ENCODE measurements at places on chromosomes 16 and 17.

- no peak for DNase-seq
Measured at GRCh38 chr17:51472670-51473205, 212.4 kb downstream of the UTP18 start.

DNA sequence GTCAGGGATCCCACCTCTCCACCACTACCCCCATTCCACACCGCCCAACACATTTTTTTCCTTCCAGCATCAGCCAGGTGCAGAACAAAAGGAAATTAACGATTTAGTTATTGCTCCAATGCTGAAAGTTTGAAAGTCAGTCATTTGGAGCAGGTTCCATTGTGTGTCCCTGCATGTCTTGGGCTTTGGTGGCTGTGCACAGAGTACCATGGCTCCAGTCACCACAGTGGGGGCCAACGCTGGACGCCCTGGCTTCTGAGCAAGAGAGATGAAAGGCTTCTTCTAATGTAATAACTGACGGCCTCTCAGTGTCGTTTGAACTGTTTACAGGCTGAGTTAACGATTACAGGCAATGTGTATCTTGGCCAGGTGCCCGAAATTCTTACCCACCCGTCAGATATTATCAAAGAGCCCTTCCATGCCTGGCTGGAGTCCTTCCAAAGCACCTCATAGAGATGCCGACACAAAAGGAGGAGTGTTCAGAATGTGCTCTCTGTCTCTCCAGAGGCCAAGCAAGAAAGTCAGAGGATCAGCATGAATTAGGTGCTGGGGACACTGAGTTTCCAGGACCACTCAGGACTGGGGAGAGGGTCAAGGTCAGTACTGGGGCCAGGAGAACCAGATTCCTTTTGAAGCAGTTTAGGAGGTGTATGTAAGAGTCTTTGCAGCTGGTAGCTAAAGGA, 25.9 kb downstream of the RNF43 start:
- no peak for DNase-seq

- no peak for DNase-seq
Measured at GRCh38 chr16:87435372-87436224, 43.5 kb downstream of the MAP1LC3B start.

DNA sequence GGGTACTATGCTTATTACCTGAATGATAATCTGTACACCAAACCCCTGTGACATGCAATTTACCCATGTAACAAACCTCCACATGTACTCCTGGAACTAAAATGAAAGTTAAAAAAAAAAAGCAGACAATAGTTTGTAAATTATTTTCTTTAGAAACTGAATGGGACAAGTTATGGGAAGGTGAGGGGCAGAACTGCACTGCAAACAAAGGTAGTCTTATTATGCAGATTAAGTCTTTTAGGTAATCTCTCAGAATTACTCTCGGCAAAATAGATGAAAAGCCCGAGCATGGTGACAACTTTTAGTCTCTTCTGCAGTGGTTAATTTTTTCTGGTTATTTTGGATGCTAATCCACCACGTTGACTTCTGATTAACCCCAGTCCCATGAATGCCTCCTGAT, 25.5 kb downstream of the LDAF1 start:
- DNase-seq = no peak

DNA sequence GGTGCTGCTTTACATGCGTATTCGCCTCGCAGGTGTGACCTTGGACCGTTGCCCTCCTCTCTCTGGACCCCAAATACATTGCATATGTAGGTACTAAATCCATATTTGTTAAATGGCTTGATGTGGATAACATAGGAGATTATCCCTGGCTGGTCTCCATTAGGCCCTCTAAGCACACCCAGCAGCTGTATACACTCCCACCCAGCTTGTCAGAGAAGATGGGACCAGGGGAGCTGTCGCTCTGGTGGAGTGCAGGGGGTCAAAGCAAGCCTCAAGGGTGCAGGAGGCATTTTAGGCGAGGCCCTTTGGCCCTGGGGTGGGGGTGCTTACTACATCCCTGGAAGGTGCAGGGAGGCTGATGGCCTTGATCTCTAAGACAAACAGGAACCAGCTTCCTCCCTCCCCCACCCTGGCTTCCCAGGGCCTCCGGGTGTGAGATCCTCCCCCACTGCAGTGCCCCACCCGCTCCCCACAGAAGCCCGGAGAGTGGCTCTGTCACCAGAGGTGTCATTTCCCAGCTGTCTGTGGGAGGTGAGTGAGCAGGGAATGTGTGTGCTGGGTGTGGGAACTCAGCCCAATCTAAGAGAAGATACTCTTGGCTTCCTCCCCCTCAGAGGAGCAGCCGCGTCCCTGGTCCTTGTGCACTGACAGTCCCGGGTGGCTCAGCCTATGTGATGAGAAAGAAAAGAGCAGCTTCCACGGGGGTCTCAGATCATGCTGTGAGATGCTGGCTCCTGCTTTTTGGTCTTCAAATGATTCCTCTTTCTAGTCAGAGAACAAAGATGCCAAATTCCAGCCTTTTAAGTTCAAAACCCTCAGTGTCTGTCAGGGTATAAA, 1.4 kb upstream of the VAMP2 start:
- peak; percentile 87 for DNase-seq

DNA sequence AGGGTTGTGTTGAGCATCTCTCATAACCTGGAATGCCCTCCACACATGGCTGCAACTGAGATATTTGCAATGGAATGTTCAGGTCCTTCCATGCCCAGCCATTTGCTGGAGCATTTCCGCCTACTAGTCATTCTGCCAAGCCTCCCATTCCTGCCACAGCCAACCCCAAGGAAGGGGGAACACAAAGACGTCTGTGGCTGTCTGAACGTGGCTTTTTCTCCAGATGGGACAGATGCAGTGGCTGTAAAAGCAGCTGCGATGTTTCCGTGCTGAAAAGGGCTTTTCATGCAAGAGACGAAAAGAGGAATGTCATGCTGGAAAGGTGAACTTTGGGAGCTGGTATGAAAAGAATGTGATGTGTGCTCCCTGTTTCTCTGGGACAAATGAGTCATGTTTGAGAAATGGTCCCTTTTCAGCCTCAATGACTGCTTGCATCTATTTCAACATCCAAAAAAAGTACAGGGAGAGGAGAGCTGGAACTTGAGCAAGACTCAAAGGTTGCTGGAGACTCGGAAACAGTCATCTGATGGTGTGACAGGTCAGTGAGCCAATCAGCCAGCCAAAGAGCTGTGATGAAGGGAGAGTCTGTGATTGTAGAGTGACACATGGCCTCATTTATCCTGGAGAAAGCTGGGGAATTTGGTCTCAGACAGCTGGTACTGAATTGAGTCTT, 208.9 kb downstream of the SHISA9 start:
- DNase-seq = peak; percentile 53

DNA sequence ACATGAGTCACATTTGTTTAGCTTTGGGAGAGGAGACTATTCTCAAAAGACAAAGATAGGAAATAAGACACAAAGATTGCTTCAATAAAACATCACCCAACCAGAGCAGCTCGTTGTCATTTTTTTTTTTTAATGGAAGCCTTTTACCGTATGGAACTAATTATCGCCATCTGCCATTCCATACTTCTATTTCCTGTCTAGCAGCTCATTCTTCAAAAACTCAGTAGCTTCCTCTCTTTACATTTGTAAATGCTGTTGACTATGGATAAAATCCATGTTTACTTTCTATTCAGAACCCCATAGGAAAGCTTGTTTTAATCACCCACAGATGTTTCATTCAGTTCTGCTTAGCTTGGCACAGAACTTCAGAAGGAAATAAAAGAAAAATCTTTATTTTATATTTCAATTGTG, 110.0 kb upstream of the PSMD7 start:
- no peak for DNase-seq

- DNase-seq = no peak
Measured at GRCh38 chr17:82366749-82367148, 4.8 kb upstream of the UTS2R start.

- peak; percentile 51 for DNase-seq
Measured at GRCh38 chr17:43599835-43600234, 53.7 kb upstream of the ETV4 start.

DNA sequence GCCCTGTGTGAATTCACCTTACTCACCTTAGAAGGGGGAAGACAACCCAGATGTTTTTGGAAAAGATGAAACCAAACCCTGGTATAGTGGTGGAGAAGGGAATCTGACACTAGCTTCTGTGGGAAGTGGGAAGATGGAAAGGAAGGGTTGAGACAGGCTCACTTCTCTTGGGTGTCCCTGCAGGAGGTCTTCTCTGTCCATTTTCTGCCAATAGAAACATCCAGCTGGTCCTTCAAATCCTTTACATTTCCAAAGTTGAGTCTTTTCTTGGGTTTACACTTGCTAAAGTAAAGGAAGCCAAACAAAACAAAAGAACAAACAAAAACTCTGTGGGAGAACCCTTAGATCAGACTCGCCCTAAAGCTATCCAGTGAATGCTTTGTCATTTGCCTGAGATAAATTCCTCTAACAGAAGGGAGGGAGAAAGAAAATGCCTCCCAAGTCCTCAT, 10.2 kb downstream of the HOXB1 start:
- DNase-seq = no peak

DNA sequence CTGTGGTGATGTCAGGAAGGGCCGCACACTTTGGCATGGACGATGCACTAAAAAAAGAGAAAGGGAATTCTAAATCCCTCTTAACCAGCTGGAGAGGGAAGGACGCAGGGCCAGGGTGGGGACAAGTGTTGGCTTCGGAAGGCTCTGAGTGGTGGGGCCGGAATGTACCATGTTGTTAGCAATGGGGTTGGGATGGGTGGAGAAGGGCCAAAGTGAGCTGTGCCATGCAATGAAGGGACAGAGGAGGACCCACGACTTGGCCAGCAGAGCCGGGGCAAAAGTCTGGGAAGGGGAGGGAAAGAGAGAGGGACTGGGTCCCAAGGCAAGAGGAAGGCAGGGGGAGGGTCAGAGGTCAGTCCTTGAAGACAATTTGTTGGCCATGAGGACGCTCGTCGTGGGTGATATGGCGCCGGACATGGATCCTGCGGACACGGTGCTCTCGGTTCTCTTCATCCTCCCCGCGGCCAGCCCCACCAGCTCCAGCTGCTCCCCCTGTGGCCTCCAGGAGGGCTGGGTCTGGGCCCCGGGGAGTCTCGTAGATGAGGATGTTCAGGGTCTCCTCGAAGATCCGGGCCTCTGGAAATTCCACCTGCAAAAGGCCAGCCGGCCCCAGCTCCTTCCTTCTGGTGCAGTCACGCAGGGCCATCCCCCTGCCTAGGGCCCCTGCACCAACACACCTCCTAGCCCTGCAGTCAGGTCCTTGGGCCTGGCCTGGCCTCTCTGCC, 6.4 kb downstream of the ASPHD1 start:
- DNase-seq = no peak

- DNase-seq = no peak
Measured at GRCh38 chr17:68941761-68942160, 13.4 kb downstream of the ABCA8 start.

- DNase-seq = no peak
Measured at GRCh38 chr17:67467500-67468455, 90.7 kb downstream of the PITPNC1 start.

DNA sequence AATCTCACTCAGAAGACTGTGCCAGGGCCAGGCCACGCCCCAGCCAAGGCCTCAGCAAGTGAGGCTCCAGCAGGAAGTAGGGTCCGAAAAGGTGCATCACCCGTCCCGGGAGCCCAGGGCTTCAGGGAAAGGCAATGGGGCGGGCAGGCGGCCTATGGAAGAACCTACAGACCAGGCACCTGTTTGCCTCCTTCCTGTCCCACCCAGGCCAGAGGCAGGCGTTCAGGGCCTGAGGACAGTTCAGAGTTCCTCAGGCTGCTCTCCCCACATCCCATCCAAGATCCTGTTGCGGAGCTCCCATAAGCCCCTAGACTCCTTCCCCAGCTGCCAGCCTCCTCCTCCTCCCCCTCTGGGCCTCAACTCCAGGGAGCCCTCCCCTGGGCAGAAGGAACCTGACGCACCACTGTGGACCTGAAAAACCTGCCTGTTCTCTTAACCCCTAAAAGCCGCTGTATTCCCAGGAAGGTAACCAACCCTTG, 2.3 kb downstream of the CLUH start:
- peak; percentile 83 for DNase-seq

- DNase-seq = peak; percentile 52
Measured at GRCh38 chr16:2856686-2857450, 1.1 kb downstream of the PRSS22 start.

DNA sequence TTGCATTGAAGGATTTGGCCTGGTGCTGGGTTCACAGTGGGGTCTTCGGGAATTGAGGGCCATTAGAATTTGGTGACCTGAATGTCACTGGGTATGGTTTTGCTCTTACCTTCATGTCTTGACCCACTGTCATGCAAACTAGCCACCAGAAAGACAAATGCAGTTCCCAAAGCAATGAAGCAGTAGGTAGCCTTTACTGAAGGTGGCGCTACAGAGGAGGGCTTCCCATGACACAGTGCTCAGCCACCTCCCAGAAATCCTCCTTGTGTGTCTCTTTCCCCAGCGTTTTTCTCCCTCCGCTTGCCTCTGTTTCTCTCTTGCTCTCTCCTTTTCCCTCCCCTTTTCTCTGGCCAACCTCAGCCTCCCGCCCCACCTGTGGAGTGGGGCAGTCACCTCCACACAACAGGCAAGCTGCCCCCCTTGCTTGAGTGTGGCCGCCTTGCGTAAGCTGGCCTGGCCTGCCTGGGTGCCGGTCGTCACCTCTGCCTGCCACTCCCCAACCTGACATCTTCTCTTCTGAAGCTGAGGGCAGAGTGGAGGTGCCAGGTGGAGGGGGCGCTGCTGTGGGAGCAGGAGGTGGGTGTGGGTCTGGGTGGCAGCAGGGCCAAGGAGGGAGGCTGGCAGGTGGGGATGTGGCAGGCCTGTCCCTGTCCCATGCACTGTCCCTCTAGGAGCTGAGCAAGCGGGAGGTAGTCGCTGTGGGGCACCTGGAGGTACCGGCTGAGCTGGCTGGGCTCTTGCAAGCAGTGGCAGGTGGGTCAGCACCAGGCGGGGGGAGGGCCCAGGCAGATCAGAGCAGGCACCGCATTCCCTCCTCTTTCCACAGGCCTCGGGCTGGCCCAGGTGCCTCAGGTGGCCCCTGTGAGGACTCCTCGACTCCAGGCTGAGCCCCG, 34.7 kb downstream of the MYO15A start:
- DNase-seq = no peak

- DNase-seq = no peak
Measured at GRCh38 chr17:80639658-80640057, 95.0 kb downstream of the RPTOR start.

GRCh38 chr17:59620064-59620359, 317 bp downstream of the CLTC start:
- DNase-seq = no peak

GRCh38 chr16:22859925-22860324, 46.0 kb downstream of the HS3ST2 start:
- no peak for DNase-seq
